Stimulated activated CD4-positive, alpha-beta T cell treated with anti-CD3 and anti-CD28 coated beads, Interleukin-1b, Interleukin-23, amount 100 ng/mL, for 24 hours (primary cell): ENCODE measurements at places on chromosomes 3 and 15.

DNA sequence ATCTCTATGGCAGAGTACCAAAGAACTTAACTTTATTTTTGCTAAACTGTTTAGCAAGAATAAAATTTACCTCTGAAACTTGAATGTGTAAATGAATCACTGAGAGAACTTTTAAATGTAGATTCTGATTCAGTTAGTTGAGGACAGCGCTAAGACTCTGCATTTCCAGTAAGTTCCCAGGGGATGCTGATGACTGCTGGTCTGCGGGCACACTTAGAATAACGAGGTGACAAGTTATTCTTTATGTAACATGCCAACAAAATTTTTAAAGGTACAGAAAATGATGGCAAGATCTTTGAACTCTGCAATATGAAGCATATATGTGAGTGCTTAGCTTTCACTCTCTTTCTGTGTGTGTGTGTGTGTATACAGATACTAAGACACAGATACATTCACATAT, 56.4 kb downstream of the TGFBR2 start:
- no peak for DNase-seq

GRCh38 chr3:2484162-2485026, 385.7 kb downstream of the CNTN4 start:
- no peak for DNase-seq

- no peak for DNase-seq
Observed at GRCh38 chr15:63332367-63333124, 49.1 kb downstream of the CA12 start.

GRCh38 chr3:184718431-184718830, 6.6 kb upstream of the MAGEF1 start:
- no peak for DNase-seq

GRCh38 chr3:124489506-124489905, 240.7 kb upstream of the UMPS start:
- no peak for DNase-seq

GRCh38 chr15:54045397-54045796, 67.2 kb downstream of the UNC13C start:
- no peak for DNase-seq

DNA sequence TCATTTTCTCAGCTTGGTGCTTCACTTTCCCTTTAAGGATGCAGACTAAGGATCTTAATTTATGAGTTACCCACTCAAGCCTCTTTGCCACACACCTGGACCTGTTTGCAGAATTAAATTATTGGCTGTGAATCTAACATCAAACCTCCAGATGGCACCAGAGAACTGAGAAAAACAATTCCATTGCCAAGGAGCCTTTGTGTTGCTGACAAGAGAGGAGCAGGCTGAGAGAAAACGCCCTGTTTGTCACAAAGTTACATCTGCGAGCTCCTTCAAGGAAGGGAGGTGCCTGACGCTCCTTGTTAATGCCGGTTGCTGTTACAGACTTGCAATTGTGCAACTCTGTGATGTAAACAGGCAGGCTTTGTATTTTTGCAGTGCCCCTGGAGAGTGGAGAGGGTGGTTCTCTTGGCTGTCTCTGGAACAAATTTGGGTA, 36.3 kb upstream of the TMC3 start:
- no peak for DNase-seq

- DNase-seq = no peak
Observed at GRCh38 chr3:27670619-27671018, 51.5 kb downstream of the EOMES start.

DNA sequence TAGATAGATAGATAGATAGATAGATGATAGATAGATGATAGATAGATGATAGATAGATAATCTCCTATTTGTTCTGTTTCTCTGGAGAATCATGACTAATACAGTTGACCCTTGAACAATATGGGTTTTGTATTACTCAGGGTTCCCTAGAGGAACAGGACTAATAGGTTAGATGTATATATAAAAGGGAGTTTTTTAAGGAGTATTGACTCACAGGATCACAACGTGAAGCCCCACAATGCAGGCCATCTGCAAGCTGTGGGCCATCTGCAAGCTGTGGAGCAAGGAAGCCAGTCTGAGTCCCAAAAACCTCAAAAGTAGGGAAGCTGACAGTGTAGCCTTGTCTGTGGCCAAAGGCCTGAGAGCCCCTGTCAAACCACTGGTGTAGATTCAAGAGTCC, 67.6 kb downstream of the PYDC2 start:
- DNase-seq = no peak

DNA sequence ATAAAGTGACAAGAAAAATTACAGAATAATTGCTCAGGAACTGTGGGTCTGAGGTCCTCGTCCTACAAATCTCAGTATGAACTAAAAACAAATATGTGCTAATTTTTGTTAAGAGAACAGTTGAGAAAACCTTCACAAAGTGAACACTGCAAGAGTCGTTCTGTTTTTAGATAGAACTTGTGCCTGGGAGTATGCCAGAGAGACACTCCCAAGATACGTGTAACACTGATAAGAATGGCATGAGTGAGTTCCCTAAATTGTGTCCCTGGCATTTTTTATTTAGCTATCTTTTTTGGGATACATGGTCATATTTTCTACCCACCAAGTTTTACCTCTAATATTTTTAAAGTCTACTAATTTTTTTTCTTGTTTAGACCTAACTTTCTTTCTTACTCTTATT, 860.0 kb upstream of the NR2F2 start:
- DNase-seq = no peak

DNA sequence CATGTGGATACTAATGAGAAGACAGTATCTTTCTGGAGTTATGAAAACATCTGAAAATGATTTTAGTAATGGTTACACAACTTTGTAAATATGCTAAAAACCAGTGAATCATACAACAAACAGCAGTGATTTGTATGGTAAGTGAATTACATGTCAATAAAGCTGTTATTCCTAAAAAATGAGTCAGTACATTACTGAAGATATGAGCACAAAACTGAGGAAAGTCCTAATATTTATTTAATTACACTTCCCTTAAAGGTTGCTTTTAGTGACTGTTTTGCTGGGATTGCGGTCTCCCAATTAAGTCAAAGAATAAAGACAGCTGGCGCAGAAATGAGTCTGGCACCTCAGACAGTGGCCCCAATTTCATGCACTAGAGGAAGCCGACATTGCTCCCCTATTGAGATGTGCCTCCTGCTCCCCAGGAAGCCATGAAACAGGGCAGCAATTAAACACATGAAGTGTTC, 50.9 kb upstream of the FSIP1 start:
- no peak for DNase-seq

- no peak for DNase-seq
Observed at GRCh38 chr3:142863930-142864920, 24.7 kb downstream of the PCOLCE2 start.

- DNase-seq = no peak
Observed at GRCh38 chr15:55494931-55495330, 13.1 kb downstream of the DNAAF4 start.

DNA sequence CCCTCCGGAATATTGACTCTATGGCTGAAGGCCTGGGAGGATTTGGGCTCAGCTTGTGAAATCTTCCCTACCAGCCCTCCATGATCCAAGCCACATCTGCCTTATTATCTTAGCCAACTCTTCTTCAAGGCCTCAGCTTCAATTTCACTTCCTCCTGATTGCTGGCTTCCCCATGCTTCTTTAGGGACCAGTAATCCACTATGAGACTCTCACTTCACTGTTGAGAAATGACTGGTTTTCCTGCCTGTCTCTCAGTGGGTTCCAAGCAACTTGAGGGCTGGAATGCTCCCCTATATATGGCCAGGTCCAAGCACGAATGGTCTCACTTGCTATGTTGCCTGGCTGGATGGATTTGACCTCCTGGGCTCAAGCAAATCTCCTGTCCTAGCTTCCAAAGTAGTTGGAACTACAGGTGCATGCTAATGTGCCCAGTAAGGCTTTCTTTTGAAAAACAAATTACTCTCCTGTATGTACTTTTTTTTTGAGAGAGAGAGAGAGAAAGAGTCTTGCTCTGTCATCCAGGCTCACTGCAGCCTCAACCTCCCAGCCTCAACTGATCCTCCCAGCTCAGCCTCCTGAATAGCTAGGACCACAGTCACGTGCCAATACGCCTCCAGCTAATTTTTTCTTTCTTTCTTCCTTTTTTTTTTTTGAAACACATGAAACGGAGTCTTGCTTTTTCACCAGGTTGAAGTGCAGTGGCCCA, 7.9 kb upstream of the PIK3CB start:
- DNase-seq = no peak
